Activated CD4-positive, alpha-beta T cell treated with anti-CD3 and anti-CD28 coated beads, Interleukin-2, amount 50 U/mL, for 1 hour (primary cell): ENCODE measurements at places on chromosomes 7 and 10.

DNA sequence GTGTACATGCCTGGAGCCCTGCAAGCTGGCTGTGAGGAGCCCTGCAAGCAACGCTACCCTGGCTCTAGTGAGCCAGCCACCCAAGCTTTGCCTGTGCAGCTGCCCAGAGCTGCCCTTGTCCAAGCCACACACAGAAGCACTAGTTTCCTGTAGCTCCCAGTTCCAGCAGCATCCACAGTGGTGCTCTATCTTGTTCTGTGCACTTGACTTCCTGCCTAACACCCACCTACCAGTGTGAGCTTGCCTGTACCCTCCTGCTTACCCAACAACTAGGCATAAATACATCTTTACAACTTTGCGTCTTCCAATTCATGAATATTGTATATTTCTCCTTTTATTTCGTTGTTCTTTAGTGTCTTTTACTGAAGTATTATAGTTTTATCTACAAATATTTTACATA is 32.2 kb upstream of the ZNF518A start:
- no peak for DNase-seq

- DNase-seq, result no peak
Observed at GRCh38 chr7:155104913-155105312, 34.8 kb downstream of the HTR5A start.

DNA sequence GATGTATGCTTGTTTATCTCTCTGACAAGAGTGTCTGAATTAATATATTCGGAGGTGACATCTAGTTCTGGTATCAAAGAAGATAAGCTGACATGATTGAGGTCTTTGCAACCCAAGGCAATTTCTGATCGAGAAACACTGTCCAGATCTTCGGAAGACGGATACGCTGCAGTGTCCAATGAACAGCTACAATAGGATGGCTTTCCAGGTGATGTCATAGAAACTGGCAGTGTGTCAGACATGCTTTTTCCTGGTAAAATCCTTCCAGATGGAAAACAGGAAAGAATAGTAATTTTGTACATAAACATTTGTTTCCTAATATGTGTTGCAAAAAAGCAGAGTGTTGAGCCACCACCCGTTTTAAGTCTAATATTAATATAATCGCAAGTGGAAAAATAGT is 33.4 kb downstream of the VWDE start:
- no peak for DNase-seq

DNA sequence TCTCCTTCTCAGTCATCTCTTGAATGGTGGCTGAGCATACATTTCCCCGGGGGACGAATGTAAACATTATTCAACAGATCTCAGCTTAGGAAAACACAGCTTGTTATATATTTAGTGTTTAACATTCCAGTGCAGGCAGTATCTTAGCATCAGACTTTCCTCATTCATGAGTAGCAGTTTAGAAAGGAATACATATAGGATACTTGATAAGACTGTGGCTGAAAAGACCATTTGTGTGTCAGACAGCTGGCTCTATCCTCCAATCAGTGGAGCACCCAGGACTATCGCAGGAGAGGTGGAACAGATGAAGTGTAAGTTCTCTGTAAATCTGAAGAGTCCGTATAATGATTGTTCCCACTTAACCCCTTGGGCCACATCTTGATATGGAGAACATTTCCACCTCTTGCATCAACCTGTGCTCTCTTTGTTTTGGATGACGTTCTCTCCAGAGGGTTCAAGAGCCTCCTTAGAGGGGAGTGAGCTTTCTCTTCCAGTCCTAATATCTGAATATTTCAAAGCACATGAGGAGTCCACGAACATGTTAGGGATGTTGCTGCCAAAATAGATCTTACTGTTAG is 34.0 kb downstream of the ERLIN1 start:
- no peak for DNase-seq

- no peak for DNase-seq
Observed at GRCh38 chr10:111439034-111439842, 362.4 kb downstream of the ADRA2A start.

GRCh38 chr10:78224602-78225001 is 190.9 kb downstream of the RPS24 start:
- no peak for DNase-seq

- no peak for DNase-seq
Observed at GRCh38 chr7:50640256-50640655, 75.1 kb upstream of the DDC start.

- DNase-seq, result no peak
Observed at GRCh38 chr7:140260352-140261104, 83.7 kb upstream of the KDM7A start.

GRCh38 chr10:129231821-129232220 is 235.2 kb upstream of the MGMT start:
- no peak for DNase-seq

- no peak for DNase-seq
Observed at GRCh38 chr10:3750006-3750816, 34.8 kb downstream of the KLF6 start.

- no peak for DNase-seq
Observed at GRCh38 chr10:121664671-121665070, 66.4 kb upstream of the FGFR2 start.

GRCh38 chr10:92356041-92356440 is 65.1 kb downstream of the MARCHF5 start:
- no peak for DNase-seq

GRCh38 chr10:49571388-49571787 is 32.5 kb upstream of the ERCC6 start:
- DNase-seq, result no peak

DNA sequence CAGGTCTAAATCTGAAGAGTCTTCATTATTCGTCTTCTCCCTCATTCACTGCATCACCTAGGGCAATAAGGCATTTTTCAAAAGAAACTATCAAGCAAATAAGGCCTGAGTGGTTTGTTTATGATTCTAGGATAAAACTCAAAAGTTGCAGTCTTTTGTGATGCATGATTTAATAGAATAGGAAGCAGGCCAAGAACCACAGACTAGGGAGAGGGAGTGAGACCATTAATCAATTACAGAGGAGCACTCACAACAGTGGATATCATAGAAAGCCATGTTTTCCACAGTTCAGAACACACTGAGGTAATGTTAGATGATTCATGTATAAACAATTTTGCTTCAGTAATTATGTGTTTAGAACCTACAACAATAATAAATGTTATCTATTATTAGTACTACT is 87.8 kb upstream of the LRRTM3 start:
- DNase-seq, result no peak
